ENCODE measurements at places on chromosomes 4 and X.

GRCh38 chr4:73620115-73620792 is at the start of gene RASSF6:
TSS of gene RASSF6 (minus strand) at chr4:73620436. CDS start at chr4:73611795, 8,641 bp downstream.
- DNase-seq: no peak

DNA sequence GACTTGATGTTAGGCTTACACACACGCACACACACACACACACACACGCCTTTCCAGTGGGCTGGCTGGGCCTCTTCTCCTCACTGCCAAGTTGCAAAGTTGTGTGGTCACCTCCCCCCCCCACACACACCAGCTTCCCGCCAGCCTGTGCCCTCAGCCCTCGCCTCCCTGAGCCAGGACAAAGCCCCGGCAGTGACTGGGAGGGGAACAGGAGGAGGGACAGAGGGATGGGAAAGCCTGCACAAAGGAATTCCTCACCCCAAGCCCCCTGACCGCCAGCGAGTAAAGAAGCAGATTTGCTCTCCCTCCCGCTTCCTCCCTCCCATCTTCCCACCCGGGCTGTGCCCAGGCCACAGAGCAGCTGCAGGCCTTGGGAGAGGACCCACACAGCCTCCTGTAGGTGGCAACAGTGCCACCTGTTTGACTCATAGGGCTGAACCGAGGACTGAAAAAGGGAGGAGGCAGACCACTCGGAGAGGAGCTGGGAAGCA is at the start of gene GDPD2:
Gene GDPD2, plus strand, starts transcription at position 464 of the 491 bp plus-strand sequence. CDS start 1,671 bp downstream, outside the sequence.
- DNase-seq: no peak

DNA sequence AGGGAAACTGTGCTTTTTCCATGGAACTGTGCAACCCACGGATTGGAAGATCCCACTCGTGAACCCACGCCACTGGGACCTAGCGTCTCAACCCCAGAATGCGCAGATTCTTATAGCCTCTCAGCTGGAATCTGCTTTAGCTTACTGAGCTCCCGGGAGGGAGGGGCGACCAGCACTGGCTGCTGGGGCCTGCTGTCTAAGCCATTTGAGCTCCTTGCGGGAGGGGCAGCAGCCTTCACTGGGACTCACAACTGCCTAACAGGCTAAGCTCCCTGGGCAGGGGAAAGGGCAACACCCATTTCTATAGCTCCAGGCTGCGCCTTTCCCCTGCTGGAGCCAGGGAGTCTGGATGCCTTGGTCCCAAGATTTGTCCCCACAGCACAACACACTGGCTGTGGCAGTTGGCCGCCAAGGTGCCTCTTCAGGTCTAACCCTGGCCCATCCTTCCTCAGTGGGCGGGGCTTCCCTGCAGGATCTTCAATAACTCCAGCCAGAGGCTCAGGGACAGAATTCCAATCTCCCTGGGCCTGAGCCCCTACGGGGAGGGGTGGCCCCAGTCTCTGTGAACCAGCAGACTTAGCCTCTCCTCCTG is 451.7 kb upstream of the PITX2 start:
- no peak for DNase-seq

GRCh38 chr4:95546866-95547714 is 1.7 kb downstream of the UNC5C start:
- DNase-seq: no peak

- DNase-seq: no peak
These were observed 13.8 kb upstream of the GNPDA2 start for GRCh38 chr4:44740201-44740600.

DNA sequence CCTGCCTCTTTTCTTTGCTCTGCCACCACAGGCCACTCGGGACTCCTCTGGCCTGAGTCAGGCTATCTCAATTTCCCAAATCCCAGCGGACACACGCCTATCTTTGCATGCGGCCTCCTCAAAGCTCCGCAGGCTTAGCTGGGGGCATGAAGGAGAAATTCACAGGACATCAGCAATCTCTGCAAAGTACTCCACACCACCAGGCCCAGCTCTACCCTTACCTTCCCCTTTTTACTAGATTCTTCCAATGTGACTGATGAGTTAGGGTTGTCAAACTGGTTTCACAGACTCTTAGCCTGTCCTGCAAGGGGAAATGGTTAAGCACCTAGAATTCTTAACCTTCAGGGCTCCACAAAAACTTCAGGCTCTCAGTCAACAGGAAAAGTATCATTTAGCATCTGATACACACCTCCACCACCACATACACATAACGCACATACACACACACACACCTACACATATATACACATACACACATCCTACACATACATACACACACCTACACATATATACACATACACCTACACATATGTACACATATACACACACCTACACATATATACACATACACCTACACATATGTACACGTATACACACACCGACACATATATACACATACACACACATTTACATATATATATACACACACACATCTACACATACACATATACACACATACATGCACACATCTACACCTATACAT is 349.1 kb downstream of the ANK2 start:
- DNase-seq: no peak

- DNase-seq: no peak
These were observed 862.2 kb downstream of the TRAM1L1 start for GRCh38 chr4:116223040-116223732.

- no peak for DNase-seq
These were observed 161.9 kb upstream of the STK26 start for GRCh38 chrX:131861088-131861787.

GRCh38 chr4:85128246-85129204 is 162.0 kb upstream of the WDFY3 start:
- DNase-seq: no peak

- DNase-seq: no peak
These were observed 124.4 kb downstream of the NAF1 start for GRCh38 chr4:163042306-163042705.

DNA sequence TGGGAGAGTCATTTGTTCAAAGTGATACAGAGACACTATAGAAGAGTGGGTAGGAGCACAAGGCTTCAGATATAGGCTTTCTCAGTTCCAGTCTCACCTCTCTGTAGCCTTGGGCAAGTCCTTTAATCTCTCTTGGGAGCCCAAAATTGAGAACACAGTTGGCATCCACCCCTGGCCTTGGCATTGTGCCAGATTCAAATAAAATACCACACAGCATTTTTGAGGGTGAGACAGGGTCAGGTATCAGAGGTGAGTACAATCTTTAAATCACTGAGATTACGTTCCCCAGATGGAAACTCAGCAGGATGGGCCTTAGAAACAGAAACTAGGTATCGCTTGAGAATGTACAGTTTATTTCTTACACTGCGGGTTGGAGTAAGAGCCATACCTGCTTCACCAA is 25.2 kb upstream of the SMIM10L2A start:
- no peak for DNase-seq

GRCh38 chrX:153706799-153707198 is 17.4 kb downstream of the BCAP31 start:
- DNase-seq: no peak

Data from vagina (tissue), 2 donors.